Activated T-cell treated with anti-CD3 and anti-CD28 coated beads, Interleukin-2, amount 50 U/mL, for 72 hours (primary cell): ENCODE measurements at places on chromosomes 6 and 20. TPM values are rescaled to one million over a fixed set of nuclear protein-coding genes. Genes with fewer than 3 reads are reported as not detected.

LY6G6C gene
- 0.67 TPM for total RNA-seq

HSPA1L gene
- 3.1 TPM for total RNA-seq

WDR27 gene
- 45.0 TPM for total RNA-seq

FOXC1 gene
- 0.30 TPM for total RNA-seq
